CD4-positive, alpha-beta T cell treated with Interferon alpha-2 for 1 hour (primary cell): ENCODE measurements at places on chromosomes 2 and 18.
A peak's percentile ranks its signal among the peaks of the same experiment; 100 is the strongest.

DNA sequence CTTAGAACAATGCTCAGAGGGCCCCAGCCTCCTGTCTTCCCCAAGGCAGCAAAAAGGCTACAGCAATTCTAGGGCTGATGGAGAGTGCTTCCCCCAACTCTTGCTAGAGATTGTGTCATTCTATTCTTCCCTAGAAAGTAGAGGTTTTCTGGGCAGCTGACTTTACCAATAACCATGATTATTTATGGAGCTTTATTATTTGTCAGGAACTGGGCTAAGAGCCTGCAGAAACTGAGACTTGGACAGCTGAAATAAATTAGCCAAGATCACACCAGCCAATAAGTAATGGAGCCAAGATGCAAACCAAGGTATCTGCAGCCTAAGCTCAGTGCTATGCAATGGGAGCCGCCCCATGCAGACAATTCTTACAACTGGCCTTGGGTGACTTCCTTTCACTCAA, 84.8 kb downstream of the CCBE1 start:
- DNase-seq: no peak

- DNase-seq: no peak
Measured at GRCh38 chr2:105438104-105438929, 39.5 kb upstream of the FHL2 start.

GRCh38 chr2:101496279-101496678, 21.4 kb upstream of the RFX8 start:
- no peak for DNase-seq

DNA sequence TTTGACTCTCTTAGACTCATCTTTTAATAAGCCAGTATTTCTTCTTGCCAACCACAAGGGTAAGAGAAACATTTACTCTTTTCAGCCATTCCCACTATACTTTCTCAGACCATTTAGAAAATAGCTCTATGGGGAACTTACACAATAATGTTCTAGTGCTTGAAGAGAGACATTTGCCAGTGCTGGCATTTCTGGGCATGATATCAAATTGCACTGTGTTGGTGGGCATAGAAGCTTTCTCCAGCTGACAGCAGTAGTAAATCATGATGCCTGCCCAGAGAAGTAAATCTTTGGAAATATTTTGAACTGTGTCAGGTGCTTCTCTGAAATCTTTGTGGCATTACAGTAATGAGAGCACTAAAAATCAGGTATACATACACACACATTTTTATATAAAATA, 346.6 kb downstream of the CBLN2 start:
- no peak for DNase-seq

DNA sequence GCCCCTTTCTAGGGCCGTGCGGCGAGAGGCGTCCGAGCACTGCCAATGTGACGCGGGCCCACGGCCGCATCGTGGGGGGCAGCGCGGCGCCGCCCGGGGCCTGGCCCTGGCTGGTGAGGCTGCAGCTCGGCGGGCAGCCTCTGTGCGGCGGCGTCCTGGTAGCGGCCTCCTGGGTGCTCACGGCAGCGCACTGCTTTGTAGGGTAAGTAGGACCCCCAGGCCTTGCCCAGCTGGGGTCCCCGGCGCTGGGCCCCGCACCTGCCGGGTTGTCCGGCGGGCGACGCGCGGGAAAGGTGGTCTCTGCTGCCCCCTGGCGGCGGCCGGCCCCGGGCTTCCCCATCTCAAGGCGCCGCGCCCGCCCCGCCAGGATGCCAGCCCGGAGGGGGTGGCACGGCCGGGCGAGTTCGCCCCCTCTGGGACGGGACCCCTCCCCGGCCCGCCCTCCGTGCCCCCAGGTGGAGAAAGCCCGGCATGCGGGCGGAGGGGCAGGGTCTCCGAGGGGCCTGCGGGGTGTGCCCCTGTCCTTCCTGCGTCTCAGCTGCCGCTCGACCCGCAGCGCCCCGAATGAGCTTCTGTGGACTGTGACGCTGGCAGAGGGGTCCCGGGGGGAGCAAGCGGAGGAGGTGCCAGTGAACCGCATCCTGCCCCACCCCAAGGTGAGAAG, 1.9 kb downstream of the PRSS56 start:
- peak; percentile 45 for DNase-seq
